ENCODE measurements at places on chromosomes 4 and X.
A peak's percentile ranks its signal among the peaks of the same experiment; 100 is the strongest.

- no peak for DNase-seq
Measured at GRCh38 chr4:36183232-36183631, 61.1 kb downstream of the ARAP2 start.

- DNase-seq, result no peak
Measured at GRCh38 chrX:21748235-21748634, 9.7 kb downstream of the SMPX start.

DNA sequence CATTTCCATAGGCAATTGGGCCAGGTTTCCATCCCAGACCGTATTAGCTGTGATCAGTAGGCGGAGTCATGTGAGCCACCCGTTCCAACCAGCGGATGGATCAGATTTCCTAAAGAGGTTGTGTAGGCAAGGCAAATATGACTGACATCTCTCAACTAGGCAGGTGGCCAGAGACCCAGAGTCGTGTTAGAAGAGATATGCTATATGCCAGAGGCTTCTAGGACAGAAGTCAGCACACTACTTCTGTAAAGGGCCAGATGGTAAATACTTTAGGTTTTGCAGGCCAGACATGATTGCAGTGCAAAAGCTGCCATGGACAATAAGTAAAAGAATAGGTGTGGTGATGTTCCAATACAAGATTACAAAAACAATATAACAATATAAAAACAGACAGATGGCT is 788.4 kb downstream of the RPA4 start:
- no peak for DNase-seq

- DNase-seq, result no peak
Measured at GRCh38 chr4:4541040-4541631, 712 bp downstream of the STX18 start.

- no peak for DNase-seq
Measured at GRCh38 chr4:98643755-98644154, 14.7 kb downstream of the TSPAN5 start.

GRCh38 chr4:145934434-145935047 is 4.1 kb downstream of the ZNF827 start:
- DNase-seq, result no peak

DNA sequence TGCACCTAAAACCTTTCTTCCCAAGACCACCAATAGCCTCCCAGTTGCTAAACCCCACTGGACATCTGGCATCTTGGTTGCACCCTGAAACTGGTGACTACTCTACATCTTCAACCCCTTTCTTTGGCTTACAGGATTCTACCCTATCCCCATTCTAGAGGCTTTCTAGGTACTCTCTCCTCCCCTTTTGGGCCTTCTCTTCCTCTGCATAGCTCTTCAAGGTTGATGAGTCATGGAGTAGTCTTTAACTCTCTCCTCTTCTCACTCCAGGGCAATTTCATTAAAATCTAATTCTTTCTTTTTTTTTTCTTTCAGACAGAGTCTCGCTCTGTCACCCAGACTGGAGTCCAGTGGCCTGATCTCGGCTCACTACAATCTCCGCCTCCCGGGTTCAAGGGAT is 16.8 kb downstream of the APOO start:
- DNase-seq, result no peak

GRCh38 chrX:9955506-9955905 is 11.7 kb upstream of the CLDN34 start:
- DNase-seq, result no peak

- no peak for DNase-seq
Measured at GRCh38 chrX:6460893-6461490, 73.9 kb downstream of the VCX3A start.

DNA sequence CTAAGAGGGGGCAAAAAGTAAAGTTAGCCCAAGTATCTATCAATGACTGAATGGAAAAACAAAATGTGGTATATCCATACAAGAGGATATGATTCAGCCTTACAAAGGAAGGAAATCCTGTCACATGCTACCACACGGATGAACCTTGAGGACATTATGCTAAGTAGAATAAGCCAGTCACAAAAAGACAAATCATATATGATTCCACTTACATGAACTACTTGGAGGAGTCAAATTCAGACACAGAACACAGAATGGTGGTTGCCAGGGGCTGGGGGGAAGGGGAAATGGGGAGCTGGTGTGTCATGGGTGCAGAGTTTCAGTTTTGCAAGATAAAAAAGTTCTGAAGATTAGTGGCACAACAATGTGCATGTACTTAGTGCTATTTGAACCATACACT is 101.8 kb downstream of the SH3KBP1 start:
- no peak for DNase-seq

GRCh38 chrX:13087322-13088155 is 43.1 kb upstream of the FAM9C start:
- DNase-seq, result no peak

- no peak for DNase-seq
Measured at GRCh38 chr4:163233321-163233720, 66.6 kb upstream of the NAF1 start.

DNA sequence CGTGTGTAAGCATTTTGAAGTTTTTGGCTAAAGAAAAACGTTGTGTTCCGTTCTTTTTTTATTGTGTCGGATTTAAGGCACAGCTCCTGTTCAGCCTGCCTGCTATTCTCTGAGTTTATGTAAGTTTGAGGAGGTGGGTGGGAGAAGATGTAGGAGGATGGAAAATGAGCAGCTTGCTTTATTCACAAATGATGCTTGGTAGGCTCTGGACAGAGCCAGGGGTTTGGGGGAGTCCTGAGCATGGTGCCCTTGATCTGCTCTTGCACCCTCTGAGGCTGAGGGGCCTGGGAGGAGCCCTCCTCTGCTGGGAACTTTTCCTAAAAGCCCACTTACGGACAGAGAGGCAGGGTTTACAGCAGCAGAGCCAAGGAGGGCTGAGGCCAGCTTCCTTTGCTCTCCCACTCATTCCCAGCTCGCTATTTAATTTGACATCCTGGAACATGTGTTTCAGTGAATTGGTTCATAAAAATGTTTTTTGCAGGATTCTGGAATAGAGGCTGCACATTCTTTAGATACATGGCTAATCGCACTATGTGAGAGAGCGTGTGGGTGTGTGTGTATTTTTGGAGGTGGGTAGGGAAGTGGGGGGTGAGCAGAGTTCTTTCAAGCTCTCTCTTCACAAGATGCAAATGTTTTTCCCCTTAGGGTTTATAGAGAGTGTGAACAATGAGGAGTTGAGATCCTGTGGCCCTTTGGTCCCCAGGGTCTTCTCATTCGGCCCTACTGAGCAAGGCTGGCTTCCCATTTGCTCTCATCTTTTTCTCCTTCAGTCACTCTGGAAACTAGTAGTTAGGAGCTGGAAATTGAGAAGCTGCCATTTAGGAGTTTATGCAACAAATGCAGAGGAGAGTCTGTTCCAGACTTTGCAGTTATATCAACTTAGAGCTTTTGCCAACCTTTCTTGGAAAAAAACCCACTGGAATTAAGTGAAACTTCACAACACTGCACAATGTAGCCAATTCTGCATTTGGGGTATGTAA is 32.1 kb downstream of the TMEM131L start:
- no peak for DNase-seq

DNA sequence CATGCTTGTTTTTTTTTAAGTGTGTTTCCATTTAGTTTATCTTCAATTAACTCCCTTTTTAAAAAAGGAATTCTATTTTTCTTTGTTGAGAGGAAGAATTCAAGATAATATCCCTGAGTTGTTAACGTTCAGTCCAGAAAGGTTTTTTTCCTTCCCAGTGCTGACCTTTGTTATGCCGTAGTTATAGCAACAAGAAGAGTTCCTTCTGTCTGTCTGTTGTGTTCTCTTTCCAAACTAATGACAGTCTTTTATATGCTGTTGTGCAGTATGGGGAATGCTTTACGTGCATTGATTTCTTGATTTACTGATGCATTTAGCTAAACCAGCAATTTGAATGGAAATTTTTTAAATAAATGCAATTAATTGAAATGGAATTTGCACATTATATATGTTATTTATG is 6.6 kb upstream of the CXXC4 start:
- DNase-seq, result no peak

DNA sequence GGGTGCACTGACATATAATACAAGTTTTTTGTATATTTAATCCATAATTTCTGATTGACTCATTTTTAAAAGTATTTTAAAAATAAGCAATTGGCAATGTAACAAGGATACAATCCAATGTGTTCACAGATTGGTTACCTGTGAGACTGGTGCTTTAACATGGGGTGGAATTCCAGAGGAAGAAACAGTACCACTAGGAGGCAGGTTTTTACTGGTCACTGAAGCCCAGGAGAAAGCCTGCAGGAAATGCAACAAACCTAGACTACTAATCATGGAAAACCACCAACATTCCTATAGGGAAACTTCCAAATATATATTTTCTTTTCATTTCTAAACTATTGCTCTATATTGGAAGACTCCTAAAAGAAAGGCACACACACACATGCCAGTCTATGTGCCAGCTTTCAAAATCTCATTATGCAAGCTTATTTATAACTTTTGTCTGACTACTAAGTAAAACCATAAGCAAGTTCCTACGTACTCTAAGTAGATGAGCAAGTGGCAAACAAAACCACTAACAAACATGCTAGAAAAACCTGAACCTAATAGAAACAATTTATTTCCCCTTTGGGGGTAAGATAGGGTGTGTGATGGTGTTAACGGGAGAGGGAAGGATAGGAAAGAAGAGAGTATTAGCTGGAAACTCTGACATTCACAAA is 19.2 kb downstream of the G3BP2 start:
- no peak for DNase-seq

GRCh38 chr4:114178392-114178791 is 198.9 kb upstream of the ARSJ start:
- DNase-seq, result no peak

GRCh38 chrX:155086202-155086840 is 15.0 kb downstream of the BRCC3 start:
- DNase-seq, result peak; percentile 14

DNA sequence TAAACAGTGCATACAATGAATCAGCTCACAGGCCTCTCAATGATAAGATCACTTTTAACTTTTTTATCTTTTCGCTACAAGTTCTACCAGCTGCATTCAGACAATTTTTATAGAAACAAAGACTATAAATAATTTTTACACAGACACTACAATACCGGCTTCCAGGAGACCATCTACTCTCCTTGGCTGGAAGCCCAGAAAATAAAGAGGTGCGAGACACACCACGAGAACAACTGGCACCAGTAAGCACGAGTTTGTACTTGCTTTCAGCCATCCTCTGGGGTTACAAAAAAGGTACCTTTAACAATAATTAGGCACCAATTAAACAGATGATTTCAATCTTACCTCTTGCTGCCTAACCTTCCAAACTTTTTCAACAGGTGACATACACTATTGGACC is 11.2 kb upstream of the PRDX4 start:
- DNase-seq, result no peak

DNA sequence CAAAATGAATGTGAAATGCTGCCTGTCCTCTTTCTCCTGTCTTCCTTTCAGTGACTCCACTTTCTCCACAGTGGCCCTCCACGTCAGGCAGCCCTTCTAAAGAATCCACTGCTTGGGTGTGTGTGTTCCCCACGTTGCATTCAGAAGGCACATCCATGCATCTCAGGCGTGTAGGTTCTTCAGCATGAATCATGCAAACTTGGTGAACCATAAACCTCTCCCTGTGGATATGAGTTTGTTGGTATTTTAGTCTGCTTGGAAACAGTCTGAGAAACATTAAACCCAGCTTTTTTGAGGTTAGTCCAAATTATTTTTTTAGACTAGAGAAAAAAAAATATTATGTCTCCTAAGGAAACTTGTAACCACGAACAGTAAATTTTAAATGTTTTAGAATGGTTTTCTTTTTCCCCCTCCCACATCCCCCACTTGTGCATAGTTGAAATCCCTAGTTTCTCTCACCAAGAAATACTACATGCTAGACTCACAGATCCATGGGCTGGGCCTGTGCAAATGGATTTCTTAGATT is 251.6 kb downstream of the CBR4 start:
- DNase-seq, result no peak

DNA sequence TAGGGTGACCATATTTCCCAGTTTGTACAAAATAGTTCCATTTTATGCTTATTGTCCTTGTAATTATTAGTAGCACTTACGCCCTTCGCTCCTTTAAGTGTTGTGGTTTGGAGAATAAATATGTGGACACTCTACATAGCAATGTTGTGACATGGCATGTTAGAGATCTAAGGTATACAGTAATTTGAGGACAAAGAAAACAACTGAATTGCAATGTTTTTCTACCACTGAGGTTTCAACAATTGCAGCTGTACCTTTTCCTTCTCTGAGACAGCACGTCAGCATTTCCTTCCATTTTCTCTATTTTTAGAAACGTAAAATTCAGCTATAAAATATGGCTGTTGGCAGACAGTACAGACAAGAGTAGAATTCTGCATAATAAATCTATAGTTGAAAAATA is 323.1 kb downstream of the MAPK10 start:
- DNase-seq, result no peak

DNA sequence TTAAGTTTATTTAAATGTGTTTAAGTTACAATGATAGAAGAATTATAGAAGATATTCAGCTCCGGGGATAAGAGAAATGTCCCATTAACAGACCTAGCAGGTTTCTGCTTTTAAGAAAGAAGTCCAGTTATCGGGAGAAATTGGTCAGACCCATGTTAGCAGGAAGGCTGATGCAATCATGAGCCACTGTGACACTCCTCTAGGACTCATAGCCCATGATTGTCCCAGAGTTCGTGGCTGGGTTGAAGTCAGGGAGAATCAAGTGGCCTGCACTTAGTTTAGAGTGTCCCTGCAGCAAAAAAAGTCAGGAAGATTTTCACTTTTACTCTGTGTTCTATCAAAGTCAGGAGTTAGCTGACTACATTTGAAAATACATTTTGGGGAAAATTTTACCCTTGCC is 72.0 kb downstream of the TMEM144 start:
- DNase-seq, result no peak

DNA sequence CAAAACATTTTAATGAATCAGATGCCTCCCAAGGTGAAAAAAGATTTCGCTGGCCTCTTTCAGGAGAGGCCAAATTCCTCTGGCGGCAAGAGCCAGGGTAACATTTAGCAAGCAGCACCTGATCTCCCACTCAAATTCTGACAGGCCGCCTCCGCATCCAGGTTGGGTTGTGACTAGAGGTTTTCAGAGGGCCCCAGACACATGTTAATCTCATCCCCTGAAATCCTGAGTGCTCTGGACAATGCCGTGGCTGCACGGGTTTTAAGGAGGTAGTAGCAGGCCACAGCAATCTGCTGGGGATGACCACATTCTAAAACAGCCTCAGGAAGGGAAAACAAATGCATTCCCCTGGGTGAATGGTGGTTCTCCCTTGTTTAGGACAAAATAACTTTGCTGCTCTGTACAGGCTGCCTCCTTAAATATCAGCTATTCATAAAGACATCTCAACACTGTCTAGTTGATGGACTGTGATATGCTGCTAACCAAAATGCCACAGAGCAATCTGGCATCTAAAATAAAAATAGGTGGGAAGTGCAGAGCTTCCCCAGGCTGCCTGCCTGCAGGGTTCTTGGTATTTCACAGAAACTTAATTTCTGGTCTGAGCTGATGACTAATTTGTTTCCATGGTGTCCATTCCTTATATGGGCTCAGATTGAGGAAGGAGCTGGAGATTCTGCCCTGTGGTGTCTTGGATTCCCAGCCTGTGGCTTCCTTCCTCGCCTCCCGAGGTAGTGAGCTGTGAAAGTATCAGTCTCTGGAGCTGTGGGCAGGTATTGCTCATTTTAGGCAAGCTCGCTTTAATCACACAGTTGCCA is 202.0 kb downstream of the DCLK2 start:
- DNase-seq, result no peak
